Activated CD8-positive, alpha-beta T cell treated with anti-CD3 and anti-CD28 coated beads for 36 hours (primary cell): ENCODE measurements at places on chromosomes 4 and X.

DNA sequence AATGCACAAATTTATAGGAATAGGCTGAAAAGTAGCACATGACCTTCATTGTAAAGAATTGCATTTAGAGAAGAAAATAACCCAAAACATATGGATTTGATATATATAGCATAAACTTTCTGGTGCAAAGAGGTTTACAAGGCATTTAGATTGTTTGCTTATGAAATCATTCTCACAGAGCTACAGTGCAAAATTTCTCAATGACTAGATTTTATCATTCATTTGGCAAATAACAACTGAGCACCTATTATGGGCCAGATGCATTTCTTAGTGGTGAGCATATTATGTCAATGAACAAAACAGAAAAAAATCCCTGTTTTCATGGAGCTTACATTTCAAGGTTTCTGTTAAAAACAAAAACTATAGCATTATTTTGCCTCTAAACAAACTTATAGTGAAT lies 34.1 kb upstream of the TNIP3 start:
- H3K27me3 ChIP-seq: no peaks in the 10 kb centered on the region
- peaks cover 2% of the 10 kb centered on the region for H3K36me3 ChIP-seq
- H3K4me3 ChIP-seq: no peak overlapping the region
- H3K4me1 ChIP-seq: peaks cover 37% of the 10 kb centered on the region
- DNase-seq: no peak

GRCh38 chr4:170047771-170048354 lies 21.7 kb upstream of the MFAP3L start:
- no peak overlapping the region for H3K27ac ChIP-seq
- H3K4me3 ChIP-seq: no peak overlapping the region
- peak; percentile 77 for DNase-seq
- peaks cover 2% of the 10 kb centered on the region for H3K27me3 ChIP-seq

DNA sequence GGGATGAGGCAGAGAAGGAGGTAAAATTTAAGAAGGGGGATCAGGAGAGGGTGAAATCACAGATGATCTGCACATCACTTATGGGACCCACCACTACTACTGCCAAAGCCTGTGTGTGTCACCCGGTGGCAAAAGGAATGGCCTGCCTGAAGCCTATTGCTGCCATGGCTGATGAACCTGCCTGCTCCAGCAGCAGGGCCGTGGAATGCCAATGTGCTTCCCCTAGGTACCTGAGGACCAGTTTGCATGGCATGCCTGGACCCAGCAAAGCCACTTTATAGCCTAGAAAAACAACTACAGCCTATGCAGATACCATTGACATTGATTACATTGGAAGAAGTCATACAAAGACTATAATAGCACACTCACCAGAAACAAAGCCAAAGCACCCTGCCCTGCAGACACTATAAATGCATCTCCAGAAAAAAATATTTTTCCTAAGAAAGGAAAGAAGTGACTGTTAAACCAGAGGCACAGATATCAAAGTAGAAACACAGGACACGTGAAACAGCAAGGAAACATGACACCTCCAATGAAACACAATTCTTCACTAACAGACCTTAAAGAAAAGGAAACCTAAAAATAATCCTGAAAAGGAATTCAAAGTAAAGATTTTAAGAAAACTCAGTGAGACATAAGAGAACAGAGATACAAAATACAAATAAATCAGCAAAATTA lies 680.7 kb upstream of the GRID2 start:
- H3K36me3 ChIP-seq: no peaks in the 10 kb centered on the region
- no peak overlapping the region for H3K27ac ChIP-seq
- no peaks in the 10 kb centered on the region for H3K4me1 ChIP-seq
- no peaks in the 10 kb centered on the region for H3K27me3 ChIP-seq
- no peak for DNase-seq

DNA sequence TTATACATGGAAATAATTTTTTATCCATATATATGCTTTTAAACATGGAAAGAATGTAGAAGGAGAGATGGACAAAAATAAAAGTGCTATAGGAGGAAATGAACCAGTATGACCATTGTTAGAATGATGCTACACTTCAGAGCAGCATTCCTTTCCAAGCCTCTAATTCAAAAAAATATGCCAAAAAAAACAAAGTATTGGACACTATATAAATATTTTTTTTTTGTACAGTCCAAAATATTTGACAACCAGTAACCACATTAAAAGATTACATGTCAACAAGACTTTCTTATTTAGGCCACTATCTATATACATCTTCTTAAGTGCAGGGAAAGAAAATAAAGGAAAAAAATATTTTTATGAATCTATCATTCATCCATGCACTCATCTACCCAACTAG lies 198.6 kb downstream of the LRBA start:
- H3K36me3 ChIP-seq: peaks cover 21% of the 10 kb centered on the region
- H3K4me1 ChIP-seq: peaks cover 20% of the 10 kb centered on the region
- no peak overlapping the region for H3K27ac ChIP-seq
- H3K4me3 ChIP-seq: no peak overlapping the region
- no peak for DNase-seq

- no peaks in the 10 kb centered on the region for H3K4me1 ChIP-seq
- no peak overlapping the region for H3K27ac ChIP-seq
- DNase-seq: no peak
- no peak overlapping the region for H3K4me3 ChIP-seq
- no peaks in the 10 kb centered on the region for H3K27me3 ChIP-seq
Observed at GRCh38 chr4:110977554-110977953, 354.7 kb upstream of the PITX2 start.

GRCh38 chr4:13641084-13641483 lies 13.6 kb upstream of the BOD1L1 start:
- H3K4me1 ChIP-seq: no peaks in the 10 kb centered on the region
- no peaks in the 10 kb centered on the region for H3K36me3 ChIP-seq
- peaks cover 23% of the 10 kb centered on the region for H3K27me3 ChIP-seq
- H3K4me3 ChIP-seq: no peak overlapping the region
- DNase-seq: no peak

- H3K27ac ChIP-seq: no peak overlapping the region
- H3K36me3 ChIP-seq: no peaks in the 10 kb centered on the region
- no peak overlapping the region for H3K4me3 ChIP-seq
- H3K27me3 ChIP-seq: peaks cover 14% of the 10 kb centered on the region
- no peaks in the 10 kb centered on the region for H3K4me1 ChIP-seq
- no peak for DNase-seq
Observed at GRCh38 chr4:57043347-57044251, 64.9 kb downstream of the POLR2B start.

GRCh38 chr4:157992038-157992705 lies 180.7 kb downstream of the GASK1B start:
- peaks cover 3% of the 10 kb centered on the region for H3K4me1 ChIP-seq
- DNase-seq: peak; percentile 37
- H3K27me3 ChIP-seq: peaks cover 2% of the 10 kb centered on the region
- H3K36me3 ChIP-seq: no peaks in the 10 kb centered on the region

DNA sequence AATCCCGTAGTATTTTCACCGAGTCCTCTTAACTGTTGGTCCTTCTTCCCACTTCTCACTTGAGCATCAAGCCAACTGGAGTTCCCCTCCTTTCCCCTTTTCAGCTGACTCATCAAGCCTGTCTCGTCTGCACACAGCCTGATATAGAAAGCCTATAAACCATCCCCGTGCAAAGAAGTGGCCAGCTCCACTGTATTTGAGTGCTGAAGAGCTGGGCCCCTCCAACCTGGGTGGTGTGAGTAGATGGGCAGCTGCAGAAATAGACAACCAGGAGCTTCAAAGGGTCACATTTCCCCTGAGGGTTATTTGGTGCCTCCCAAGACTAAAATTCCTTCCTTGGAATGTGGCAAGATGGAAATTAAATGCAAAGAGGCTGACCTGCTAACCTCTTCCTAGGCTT lies 199.7 kb downstream of the HS6ST2 start:
- no peak overlapping the region for H3K27ac ChIP-seq
- DNase-seq: no peak
- H3K4me3 ChIP-seq: no peak overlapping the region
- no peaks in the 10 kb centered on the region for H3K27me3 ChIP-seq
- H3K4me1 ChIP-seq: no peaks in the 10 kb centered on the region

- H3K27ac ChIP-seq: no peak overlapping the region
- H3K36me3 ChIP-seq: no peaks in the 10 kb centered on the region
- no peaks in the 10 kb centered on the region for H3K4me1 ChIP-seq
- H3K4me3 ChIP-seq: no peak overlapping the region
- DNase-seq: no peak
Observed at GRCh38 chr4:61841714-61842113, 641.6 kb downstream of the ADGRL3 start.

DNA sequence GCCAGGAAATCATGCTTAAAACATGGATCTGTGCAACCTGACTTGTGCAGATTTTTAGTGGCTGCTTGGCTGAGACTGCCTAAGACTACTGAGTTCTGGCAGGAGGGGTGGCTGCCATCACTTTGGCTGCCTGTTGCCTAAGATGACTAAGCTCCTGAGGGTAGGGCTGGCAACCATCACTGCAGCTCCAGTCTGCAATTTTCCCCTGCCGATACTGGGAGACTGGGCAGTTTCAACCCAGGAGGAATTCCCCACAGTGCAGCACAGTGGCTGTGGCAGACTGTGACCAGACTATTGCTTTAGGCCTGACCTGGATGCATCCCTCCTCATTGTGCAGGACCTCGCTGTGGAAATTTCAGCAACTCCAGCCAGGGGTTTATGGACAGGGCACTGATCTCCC lies 544.9 kb downstream of the ANKRD50 start:
- no peaks in the 10 kb centered on the region for H3K36me3 ChIP-seq
- no peak overlapping the region for H3K27ac ChIP-seq
- no peak overlapping the region for H3K4me3 ChIP-seq
- H3K4me1 ChIP-seq: no peaks in the 10 kb centered on the region
- H3K27me3 ChIP-seq: peaks cover 3% of the 10 kb centered on the region

GRCh38 chr4:139247241-139247640 lies 32.8 kb downstream of the MGARP start:
- no peak overlapping the region for H3K4me3 ChIP-seq
- no peaks in the 10 kb centered on the region for H3K27me3 ChIP-seq
- no peak for DNase-seq
- H3K36me3 ChIP-seq: no peaks in the 10 kb centered on the region
- no peak overlapping the region for H3K27ac ChIP-seq

GRCh38 chr4:178463747-178464146 lies 1021.5 kb upstream of the AGA start:
- no peaks in the 10 kb centered on the region for H3K27me3 ChIP-seq
- H3K4me1 ChIP-seq: no peaks in the 10 kb centered on the region
- H3K36me3 ChIP-seq: no peaks in the 10 kb centered on the region
- no peak overlapping the region for H3K27ac ChIP-seq
